ENCODE measurements at places on chromosomes 4 and X.

DNA sequence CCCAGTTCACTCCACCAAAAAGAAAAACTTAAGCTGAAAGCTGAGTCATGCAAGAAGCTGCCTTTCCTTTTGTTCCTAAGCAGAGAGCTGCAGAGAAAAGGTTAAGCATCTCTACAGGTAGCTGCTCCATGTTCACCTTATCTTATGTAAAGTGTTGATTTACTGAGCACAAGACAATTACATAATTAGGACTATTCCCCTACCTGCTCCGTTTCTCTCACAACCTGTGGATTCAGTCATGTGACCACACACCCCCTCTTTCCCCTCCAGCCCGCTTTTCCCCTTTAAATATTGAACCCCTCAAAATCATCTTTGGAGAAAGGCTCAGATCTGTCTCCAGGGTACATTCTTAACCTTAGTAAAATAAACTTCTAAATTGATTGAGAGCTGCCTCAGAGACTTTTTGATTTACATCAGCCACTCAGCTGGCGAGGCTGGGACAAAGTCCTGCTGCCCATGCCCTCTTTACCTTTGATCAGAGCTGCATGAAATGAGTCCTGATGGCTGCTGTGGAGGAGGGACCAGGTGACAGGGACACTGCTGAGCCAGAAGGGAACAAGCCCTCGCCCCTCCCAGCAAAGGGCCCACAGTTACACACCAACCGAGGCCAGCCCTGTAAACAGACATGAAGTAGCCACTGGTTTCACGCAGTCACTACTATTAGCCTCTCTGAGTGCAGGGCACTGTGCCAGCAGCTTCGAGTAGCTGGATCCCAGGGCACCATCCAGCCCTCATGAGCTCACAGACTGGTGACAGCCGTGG, 53.9 kb upstream of the C4orf50 start:
- DNase-seq: no peak

DNA sequence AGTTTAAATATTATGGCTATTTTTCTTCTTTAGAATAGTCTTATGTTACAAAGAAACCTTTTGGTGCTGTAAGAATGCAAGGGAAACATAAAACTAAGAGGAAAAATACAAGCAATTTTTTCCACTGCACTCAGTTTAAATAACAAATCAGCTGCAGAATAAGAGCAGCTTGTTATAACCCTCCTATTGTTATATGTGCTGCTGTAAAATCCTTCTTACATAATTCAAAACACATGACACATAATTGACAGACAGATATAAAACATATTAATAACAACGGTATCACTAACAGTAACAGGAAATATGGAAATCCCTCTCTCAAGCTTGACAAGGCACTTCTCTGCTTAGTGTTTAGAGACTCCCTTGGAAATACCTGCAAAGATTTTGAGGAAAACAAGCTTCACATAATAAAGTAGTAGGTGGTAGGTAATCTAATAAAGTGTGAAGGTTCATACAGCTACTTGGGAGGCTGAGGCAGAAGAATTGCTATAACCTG, 385.3 kb upstream of the HS3ST1 start:
- DNase-seq: no peak

DNA sequence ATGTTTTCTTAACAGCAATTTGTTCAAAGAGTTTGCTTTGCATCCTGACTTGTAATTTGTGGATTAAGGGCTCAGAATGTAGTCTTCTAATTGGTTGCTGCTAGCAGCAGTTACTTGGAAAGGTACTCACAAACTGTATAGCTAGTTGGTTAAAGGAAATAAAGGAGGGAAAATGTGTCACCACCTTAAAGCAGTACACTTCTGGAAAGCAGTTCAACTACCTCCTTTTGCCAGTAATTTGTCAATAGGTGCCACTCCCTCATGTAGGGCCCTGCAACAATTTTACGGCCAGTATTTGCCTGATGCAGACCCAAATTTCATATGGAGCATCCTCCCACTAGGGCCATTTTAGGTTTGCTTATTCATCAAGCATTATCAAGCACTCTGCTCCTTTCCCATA, 20.8 kb downstream of the AMOT start:
- no peak for DNase-seq

- no peak for DNase-seq
Measured at GRCh38 chr4:157076578-157076947, 613 bp downstream of the GLRB start.

DNA sequence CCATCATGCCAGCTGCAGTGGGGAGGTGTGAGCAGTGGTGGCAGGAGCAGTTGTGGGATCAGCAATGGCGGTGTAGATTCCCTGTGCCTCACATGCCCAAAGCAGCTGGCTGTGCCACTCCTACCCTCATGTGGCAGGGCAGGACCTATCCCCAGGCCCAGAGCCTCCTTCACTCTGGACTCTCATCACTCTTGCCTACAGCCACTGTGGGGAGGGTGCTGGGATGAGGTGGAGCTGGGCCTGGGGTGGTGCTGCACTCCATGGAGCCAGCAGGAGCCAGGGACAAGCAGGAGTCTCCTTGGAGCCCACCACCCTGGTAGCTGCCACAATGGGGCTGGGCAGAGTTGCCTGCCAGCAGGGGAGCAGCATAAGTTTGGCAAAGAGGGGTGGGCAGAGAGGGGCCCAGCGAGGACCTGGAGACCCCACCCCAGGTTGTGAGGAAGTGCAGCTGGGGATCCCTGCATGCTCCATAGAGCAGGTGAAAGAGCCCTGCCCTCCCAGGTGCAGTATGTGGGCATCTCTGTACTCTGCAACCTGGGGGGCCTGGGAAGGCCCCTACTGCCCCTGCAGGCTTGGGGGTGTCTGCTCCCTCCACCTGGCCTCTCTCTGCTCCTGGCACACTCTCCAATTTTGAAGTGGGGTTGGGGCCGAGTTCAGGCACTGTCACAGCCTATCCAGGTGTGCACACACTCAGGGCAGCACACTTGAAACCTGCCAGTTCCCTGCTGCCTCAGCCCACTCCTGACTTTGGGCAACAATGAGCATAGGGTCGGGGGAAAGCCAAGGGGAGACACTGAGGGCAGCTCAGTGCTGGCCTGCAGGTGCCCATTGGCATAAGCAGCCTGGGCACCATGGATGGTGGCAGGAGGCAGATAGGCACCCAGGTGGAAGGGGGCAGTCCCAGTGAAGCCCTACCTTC, 74.0 kb upstream of the INTU start:
- no peak for DNase-seq

DNA sequence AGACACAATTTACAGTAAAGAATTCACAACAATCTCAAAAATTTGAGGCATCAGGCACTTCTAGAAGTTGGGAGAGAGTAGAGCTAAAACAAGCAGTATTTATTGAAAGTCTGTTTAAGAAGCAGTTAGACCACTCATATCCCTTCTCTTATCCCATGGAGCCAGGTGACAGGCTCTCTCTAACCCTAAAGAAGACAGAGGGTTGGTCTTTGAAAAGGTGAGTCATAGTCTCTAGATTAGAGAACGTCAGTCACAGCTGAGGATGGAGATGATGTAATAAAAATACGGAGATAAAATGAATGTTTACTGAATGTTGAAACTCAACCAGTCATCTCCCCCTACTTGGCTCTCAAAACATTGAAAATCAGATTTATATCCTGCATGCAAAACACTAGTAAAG, 223.8 kb downstream of the CHIC2 start:
- DNase-seq: no peak

- no peak for DNase-seq
Measured at GRCh38 chr4:73596001-73596400, 24.2 kb downstream of the RASSF6 start.

DNA sequence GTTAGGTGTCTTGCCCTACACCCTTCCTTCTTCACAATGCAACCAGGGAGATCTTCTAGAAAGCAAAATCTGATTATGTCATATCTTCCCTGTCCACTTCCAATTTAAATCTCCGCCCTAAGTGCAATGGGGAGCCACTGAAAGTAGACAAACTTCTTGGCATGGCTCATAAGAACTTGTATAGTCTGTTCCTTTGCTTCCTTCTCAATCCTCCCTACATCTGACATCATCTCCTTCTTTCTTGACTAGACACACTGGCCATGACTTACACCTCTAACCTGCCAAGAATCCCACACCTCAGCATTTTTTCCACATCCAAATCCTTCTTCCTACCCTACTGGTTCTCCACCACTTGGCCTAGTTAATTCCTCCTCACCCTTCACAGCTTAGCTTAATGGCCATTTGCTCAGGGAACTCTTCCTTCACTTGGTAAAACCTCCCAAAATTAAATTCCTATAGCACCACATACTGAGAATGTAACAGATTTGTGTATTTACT, 55.1 kb downstream of the NCAPG start:
- DNase-seq: no peak

- DNase-seq: no peak
Measured at GRCh38 chr4:106595906-106596305, 227.3 kb upstream of the GIMD1 start.

GRCh38 chr4:63906660-63907183, 502.5 kb downstream of the TECRL start:
- DNase-seq: no peak

DNA sequence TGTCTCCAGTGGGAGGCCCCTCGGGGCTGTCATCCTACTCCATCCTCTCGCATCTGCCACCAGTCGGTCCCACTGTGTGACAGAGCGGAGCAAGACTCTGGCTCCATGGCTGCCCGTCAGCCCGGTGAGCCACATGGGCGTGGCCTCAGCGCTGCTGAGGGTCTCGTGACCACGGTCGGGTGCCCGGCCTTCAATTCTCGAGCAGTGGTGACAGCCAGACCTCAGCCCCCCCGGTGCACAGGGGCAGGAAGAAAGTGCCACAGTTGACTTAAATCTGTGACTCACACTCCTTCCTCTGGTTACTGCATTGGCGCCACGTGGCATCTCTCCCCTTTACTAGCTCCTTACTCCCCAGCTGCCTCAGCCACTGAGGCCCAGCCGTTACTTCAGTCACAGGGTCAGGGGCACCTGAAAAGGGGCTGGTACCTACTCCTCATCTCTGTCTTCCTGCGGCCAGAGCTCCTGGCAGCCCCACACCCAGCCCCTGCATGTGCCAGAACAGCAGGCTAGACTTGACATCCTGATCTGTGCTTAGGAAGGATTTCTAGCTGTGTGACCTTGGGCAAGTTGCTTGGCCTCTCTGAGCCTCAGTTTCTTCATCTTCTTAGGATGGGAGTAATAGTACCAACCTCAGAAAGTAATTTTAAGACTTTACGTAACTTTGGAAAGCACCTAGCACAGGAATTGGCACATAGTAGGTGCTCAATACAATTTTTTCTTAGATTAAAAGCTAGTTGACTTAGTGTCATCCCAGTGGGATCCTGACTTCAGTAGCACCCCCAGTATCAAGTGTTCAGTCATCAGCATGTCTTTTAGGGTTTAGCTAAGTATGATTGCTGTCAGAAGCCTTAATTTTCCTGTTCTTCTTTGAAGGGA, 66.1 kb downstream of the TNIP2 start:
- no peak for DNase-seq

DNA sequence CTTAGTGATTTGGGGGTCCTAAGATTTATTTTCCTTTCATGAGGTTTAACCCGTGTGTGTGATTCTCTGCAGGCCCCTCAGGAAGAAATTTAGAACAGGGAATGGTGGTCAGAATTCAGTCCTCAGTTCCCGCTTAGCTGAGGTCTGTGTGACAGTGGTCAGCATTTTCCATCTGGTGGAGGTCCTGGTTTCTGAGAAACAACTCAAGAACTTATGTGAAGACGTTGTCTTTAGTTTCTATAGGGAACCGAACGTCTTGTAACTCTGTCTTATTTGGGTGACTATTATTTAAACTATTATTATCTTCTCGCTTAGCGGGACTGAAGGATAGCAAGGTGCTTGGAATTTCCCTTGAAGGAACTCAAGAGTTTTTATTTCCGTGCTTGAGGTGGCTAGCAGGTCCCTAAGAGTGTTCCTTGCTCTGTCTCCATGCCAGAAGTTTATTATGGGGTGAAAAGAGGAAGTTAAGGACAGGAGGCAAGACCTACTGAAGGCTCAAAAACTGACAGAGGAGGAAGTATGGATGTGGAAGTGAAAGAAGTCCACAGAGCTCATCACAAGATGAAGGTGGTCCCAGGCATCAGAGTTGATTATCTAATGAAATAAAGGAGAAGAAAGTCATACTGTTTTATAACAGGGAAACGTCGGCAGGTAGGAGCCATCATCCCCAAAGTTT, 9.4 kb downstream of the MGST2 start:
- DNase-seq: no peak

- DNase-seq: no peak
Measured at GRCh38 chrX:129842510-129843208, 1.0 kb downstream of the ZDHHC9 start.

GRCh38 chrX:48998391-48998790, 3.7 kb downstream of the GRIPAP1 start:
- no peak for DNase-seq

DNA sequence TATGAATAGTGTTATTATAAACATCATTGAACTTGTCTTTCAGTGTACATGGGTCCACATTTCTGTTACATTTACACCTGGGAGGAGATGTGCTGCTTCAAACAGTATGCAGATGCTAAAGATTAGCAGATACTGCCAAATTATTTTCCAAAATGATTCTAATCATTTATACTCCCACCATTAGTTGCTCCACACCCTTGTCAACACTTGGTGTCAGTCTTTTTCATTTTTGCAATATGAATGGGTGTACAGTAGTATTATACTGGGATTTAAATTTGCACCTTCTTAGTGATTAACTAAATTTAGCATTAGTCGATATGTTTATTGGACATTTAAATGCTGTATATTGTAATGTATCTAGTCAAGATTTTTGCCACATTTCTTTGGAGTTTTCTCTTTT, 131.6 kb upstream of the GRID2 start:
- DNase-seq: no peak

GRCh38 chr4:4659871-4660651, 118.2 kb upstream of the STX18 start:
- no peak for DNase-seq

DNA sequence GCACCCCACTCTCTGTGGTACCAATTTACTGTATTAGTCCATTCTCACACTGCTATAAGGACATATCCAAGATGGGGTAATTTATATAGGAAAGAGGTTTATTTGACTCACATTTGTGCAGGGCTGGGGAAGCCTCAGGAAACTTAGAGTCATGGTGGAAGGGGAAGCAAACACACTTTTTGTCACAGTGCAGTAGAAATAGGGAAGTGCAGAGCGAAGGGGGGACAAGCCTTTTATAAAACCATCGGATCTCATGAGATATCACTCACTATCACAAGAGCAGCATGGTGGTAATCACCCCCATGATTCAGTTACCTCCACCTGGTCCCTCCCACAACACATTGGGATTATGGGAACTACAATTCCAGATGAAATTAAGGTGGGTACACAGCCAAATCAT, 766.9 kb upstream of the PCDH10 start:
- no peak for DNase-seq

DNA sequence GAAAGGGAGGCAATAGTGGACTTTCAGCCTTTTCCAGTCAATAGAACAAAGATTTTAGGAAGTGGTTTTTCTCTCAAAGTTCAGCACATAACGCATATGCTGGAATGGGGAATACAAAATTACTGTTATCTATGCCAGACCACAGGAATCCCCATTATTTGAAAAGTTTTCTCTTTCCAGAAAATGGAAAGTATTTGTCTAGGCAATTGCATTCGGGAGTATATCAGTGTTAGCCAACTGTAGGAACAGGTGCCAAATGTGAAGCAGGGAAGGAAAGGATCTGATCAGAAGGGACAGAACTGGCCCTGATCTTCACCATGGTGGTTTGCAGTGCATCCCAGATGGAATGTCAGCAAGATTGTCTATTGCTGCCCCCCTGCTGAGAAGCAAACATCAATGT, 213.6 kb downstream of the CPE start:
- no peak for DNase-seq
